ENCODE measurements at places on chromosomes 4 and X. TPM values are rescaled to one million over a fixed set of nuclear protein-coding genes. Genes with fewer than 3 reads are reported as not detected.

DNA sequence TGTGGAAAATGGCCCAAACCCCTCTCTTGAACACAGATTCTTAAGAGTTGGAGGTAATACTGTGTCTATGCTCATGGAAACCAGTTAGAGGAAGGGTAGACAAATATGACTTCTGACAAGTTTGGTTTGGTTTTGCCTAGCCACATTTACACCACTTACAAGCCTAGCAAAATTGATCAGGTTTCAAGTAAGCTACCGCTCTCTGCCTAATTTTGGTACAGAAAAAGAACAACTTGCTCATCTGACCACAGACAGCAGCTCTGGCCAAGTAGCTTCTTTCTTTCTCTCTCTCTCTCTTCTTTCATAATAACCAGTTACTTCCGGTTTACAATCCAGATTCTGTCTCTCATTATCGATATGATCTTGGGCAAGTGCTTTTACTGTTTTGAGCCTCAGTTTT is 260.0 kb downstream of the GLUD2 start:
- DNase-seq, result no peak

GRCh38 chr4:135122457-135122856 is 920.9 kb upstream of the PABPC4L start:
- no peak for DNase-seq

DNA sequence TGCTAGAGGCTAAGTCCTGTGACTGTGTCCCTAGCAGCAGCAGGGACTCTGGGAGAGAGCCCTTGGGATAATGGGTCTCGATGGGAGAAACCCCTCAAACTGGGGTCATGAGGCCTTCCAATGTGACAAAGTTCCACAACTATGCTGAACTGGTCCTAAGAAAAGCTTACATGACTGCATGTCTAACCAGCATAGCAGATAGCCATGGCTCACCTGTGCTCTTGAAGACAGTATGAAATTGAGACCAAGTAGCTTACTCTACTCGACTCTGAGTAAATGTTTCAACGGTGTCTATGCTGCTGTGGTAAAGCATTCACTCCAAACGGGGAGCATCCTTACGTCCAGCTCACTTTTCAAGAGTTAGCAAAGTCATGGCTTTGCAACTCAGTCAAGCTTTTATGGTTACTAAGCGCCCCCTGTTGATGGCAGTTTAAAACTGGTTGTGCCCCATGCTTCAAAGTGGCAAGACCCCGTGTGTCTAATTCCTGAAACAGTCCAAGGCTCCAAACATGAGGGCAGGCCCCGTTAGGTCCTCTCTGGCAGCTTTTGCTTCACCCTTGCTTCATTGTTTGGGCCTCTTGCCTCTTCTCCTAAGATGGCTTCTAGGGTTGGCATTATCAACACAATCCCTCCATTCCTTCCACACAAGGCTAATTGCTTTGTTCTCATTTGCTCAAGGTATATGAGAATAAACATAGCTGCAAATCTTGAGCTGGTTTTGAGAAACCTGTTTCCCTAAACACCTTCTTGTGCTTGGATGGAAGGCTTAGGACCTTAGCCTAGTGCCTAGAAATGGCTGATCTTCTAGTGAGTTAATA is 46.6 kb downstream of the CCNG2 start:
- no peak for DNase-seq

DNA sequence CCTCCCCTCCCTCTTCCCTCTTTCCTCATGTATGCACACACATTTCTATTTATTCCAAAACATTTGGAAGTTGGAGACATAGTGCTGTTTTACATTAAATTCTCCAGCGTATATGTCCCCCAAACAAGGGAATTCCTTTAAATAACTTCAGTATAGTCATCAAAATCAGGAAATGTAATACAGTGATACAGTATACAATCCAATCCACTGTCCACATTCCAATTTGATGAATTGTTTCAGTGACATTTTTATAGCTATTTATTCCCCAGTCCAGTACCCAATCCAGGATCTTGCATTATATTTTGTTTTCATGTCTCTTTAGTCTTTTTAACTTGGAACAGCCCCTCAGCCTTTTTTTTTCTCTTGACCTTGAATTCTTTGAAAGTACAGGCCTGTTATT is 233.0 kb downstream of the DKK2 start:
- peak; percentile 72 for DNase-seq

GRCh38 chr4:171017593-171017992 is 795.6 kb upstream of the GALNTL6 start:
- DNase-seq, result no peak

- DNase-seq, result no peak
These were observed 569.4 kb downstream of the GABRG1 start for GRCh38 chr4:45554423-45554822.

DNA sequence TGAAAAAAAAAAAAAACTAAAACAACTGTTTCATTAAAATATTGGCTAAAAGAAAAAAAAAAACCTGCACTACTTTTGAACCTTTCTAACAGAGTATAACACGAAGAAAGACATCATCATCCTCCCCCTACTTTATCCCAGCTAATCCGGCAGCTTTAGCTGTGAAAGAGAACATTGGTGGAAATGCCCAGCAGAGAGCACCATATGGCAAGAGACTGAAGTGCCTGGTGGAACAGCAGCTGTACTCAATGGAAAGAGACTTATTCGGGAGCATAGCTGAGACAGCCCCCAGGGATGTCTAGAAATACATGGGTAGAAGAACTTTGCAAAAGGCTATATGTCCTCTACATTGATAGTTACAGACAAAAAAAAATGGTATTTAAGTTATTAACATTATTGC is 30.3 kb downstream of the STPG2 start:
- DNase-seq, result peak; percentile 16

DNA sequence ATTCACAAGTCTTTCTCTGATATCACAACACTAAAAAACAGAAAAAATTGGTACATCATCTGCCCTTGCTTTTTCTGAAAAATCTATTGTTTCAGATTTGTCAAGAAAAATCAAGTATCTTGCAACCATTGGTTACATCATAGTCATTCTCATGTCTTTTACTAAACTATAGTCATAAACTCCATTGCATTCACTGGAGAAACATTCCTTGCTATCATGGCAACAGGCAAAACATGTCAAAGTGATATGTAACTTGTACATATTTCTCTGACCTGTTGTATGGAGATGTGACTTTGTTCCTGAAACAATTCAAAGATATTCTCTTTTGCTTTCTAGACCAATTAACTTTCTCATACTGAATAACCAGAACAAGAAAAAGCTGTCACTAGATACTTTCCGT is 121.9 kb upstream of the ANK2 start:
- DNase-seq, result peak; percentile 12

GRCh38 chr4:140359562-140360427 is 13.7 kb upstream of the SCOC start:
- DNase-seq, result peak; percentile 34

- DNase-seq, result no peak
These were observed at the start of the genes DHRSX and ZBED1 for GRCh38 chrX:2500803-2501558. Gene DHRSX (minus strand): TSS chrX:2500976. CDS start chrX:2500925, 51 bp downstream. Gene ZBED1 (minus strand): TSS chrX:2500976. CDS start chrX:2490719, 10,257 bp downstream.

DNA sequence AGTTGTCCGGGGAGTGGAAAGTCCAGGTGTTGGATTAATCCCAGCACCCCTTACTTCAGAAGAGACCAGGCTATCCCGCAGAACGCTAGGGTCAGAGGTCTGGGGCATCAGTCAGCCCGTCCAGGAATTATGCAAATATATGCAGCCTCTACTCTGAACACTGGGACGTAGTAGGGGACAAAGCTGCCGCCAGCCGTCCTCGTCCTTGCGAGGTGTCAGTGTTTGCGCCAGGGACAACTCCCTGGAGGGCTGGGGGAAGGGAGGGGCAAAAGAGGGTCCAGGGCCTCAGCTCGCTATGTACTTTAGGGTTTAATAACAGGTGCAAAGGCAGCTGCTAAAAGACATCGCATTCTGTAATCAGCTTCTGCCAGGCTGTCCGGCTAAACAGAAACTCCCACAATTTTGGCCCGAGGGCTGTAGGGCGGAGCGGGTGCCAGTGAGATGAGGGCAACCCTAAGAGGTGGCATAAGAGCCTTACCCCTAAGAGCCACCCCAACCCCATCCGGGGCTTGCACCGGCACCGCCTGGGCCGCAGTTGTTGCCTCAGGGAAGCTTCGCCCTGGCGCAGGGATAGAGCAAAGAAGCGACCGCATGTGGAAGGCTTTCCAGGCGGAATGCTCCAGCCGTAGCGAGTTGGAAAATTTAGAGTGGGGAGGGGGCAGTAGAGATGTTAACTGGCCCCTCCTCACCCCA is 8.4 kb downstream of the HAND2 start:
- DNase-seq, result no peak

DNA sequence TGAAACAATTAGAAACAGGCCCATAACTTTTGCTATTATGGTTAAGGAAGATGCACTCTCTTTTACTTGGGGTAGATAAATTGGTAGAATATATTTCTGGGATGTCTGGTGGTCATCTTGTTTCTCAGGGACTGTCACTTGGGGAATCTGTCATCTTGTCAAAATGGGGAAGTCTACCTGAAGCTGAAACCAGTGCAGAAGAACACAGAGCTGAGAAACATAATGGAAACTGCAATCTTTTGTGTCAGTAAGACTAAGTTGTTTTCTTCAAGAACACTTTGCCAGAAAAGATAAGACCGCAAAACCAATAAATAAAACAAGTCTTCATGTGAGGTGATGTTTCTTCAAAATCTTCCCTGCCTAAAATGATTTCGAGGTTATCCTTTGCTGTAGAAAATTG is 92.0 kb downstream of the NAA11 start:
- DNase-seq, result no peak

DNA sequence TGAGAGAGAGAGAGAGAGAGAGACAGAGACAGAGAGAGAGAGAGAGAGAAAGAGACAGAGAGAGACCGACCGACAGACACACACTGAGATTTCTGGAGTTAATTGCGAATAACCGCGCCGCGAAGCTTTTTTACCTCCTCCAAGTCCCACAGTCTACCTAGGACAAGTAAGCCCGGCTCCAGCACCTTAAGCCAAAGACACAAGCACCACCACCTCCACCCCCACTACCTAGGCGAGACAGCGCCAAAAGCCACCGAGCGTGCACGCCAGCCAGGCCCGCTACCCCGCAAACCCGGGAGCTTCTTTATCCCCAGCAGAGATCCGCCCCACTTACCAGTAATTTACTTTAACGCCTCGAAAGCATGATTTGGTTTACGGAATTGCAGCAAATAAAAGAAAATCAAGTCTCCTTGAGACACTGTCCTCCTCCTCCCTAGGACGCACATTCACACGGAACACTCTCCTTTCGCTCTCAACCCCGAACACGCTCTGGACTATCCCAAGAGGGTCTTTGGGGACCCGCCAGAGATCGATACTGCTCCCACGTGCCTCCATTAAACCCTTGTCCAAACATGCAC is 649.6 kb upstream of the DIPK2B start:
- DNase-seq, result no peak

DNA sequence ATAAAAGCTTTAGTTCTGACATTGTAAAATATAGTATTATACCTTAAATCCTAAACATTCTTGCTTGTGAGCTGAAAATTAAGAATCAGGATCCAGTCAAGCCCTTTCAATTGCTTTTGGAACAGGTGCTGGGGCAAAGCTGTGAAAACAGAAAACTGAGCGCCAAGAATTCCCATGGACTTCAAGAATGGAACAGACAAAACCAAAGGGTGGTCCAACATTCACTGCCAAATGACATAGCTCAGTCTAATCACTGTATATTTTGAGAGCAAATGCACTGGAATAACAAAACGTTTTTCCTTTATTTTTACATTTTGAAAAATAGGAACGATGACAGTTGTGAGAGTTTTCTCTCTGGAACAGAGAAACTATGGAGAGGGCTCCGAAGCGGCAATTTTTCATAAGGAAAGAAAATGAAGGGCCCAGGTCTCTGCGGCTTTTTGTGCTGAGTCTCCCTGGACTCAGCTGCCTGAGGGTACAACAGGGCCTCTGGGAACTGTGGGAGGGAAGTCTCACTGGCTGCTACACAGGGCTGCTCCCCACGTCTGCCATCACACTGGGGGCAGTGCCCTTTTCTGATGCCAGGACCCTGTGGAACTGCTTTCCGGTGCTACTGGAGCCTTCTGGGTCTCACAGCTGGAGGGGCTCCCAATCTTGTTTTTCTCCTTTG is 56.0 kb upstream of the BMPR1B start:
- no peak for DNase-seq

- no peak for DNase-seq
These were observed 228.1 kb upstream of the PRPS2 start for GRCh38 chrX:12563121-12563520.

DNA sequence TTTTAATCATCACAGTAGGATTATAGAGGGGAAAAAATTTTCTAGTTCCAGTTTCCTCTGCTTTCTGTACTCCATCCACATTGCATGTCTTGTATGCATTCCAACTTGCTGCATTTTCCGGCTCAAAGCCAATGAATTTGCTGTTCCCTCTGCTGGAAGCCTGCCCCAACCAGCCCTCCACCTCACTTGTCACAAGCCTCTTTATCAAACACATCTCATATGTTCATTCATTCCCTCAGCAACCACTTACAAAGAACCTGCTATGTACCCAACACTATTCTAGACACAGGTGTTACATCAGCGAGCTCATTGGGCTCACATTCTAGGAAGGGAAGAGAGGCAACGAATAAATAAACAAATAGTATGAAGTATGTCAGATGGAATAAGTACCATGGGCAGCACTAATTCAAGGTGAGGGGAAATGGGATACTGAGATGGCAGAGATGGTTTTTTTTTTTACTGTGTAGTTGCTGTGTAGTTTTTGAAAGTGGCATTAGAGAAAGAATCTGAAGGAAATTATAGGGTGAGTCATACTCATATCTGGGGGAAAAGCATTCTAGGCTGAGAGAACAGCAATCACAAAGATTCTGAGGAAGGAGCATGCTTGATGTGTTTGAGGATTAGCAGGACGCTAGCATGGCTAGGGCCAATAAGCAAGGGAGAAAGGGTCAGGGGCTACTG is 332.5 kb downstream of the PDGFC start:
- DNase-seq, result peak; percentile 24

- DNase-seq, result no peak
These were observed 516.5 kb downstream of the PCDH7 start for GRCh38 chr4:31236639-31237173.

GRCh38 chr4:89834486-89835209 is 2.3 kb downstream of the SNCA start:
- DNase-seq, result no peak

DNA sequence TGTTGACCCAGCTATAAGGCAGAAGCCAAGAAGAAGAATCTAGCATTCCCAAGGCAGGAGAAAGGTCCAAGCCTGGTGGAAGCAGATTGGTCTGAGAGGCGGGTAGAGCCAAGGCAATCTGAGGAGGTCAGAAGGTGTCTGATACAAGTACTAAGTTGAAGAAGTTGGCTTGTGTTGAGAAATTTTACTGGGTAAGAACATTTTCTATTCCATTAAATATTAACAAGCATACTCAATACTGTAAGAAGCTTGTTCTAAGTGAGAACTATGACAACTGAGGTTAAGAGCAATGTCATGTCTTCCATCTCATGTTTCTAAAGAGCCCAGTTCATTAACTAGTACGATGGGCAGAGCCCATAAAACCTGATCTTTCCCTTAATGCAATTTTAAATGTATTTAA is 75.0 kb downstream of the FAM13A start:
- DNase-seq, result no peak

The MAGEA4 gene
- total RNA-seq, result not detected

The RASL11B gene
- 21.5 TPM for total RNA-seq

The SRPX gene
- total RNA-seq, result 42.0 TPM

The GAGE1 gene
- total RNA-seq, result not detected

The LDB2 gene
- total RNA-seq, result 60.4 TPM

The AFF1 gene
- 25.4 TPM for total RNA-seq

The MAGEB18 gene
- total RNA-seq, result not detected

The EXOC1 gene
- 35.6 TPM for total RNA-seq

The SPP1 gene
- 253 TPM for total RNA-seq
